ENCODE measurements at places on chromosomes 5 and 9. TPM values are rescaled to one million over a fixed set of nuclear protein-coding genes. Genes with fewer than 3 reads are reported as not detected.

GRCh38 chr9:91572811-91573210 is 149.2 kb upstream of the NFIL3 start:
- no peak for DNase-seq

GRCh38 chr5:43296835-43297234 is 16.4 kb downstream of the HMGCS1 start:
- DNase-seq, result no peak

Gene SH2D3C
- 16.0 TPM for total RNA-seq

Gene SLC34A1
- total RNA-seq, result not detected
